Stimulated activated CD4-positive, alpha-beta T cell treated with anti-CD3 and anti-CD28 coated beads, Interleukin-4, amount 100 ng/mL, for 4 hours (primary cell): ENCODE measurements at places on chromosomes 16 and 17.

- no peak for DNase-seq
Observed at GRCh38 chr16:54568906-54569807, 282.6 kb upstream of the IRX3 start.

GRCh38 chr17:51802544-51802943 lies 356.0 kb downstream of the CA10 start:
- DNase-seq: no peak

GRCh38 chr16:77816293-77816692 lies 27.9 kb downstream of the VAT1L start:
- no peak for DNase-seq

GRCh38 chr16:80583466-80583865 lies 42.7 kb downstream of the DYNLRB2 start:
- DNase-seq: no peak

DNA sequence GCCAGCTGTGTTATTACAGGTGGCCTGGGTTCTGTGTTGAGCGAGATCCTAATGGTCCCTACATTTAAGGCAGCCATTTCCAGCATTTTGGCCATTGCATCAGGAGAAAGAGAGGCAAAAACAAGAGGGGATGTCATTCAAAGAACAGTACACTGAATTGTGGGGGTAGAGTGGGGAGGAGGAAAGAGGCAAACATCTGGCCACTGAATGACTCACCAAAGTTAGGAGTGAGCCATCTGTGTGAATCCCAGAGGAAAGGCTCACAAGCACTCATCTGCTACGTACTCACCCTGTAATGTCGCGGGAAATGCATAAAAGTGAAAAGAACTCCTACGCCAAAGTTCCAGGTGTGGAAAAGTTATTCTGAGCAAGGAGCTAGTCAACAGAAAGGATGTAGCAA lies 16.7 kb downstream of the KRABD2 start:
- DNase-seq: no peak

GRCh38 chr16:48885471-48885870 lies 275.5 kb upstream of the N4BP1 start:
- no peak for DNase-seq

DNA sequence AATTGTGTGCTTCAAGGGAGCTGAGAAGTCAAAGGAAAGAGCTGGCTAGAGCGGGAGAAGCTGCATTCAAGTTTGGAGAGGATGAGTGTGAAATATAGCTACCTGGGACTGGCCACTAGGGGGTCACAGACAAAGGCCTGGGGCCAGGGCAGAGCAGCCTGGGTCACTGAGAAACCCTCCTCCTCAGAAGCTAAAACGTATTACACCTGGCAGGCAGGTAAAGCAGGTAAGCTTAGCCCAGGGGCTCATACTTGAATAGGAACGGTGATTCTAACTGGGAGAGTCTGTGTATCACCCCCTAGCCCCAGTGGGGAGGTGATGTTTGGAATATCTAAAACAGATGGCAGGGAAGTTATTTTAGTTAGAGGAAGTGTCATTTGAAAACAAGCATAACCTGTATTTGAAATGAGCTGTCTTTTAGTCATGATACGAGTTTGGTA lies 6.8 kb downstream of the KRT37 start:
- DNase-seq: no peak

- DNase-seq: no peak
Observed at GRCh38 chr17:50649042-50649908, 14.6 kb downstream of the ABCC3 start.

GRCh38 chr16:19709381-19710136 lies 8.5 kb downstream of the KNOP1 start:
- no peak for DNase-seq

DNA sequence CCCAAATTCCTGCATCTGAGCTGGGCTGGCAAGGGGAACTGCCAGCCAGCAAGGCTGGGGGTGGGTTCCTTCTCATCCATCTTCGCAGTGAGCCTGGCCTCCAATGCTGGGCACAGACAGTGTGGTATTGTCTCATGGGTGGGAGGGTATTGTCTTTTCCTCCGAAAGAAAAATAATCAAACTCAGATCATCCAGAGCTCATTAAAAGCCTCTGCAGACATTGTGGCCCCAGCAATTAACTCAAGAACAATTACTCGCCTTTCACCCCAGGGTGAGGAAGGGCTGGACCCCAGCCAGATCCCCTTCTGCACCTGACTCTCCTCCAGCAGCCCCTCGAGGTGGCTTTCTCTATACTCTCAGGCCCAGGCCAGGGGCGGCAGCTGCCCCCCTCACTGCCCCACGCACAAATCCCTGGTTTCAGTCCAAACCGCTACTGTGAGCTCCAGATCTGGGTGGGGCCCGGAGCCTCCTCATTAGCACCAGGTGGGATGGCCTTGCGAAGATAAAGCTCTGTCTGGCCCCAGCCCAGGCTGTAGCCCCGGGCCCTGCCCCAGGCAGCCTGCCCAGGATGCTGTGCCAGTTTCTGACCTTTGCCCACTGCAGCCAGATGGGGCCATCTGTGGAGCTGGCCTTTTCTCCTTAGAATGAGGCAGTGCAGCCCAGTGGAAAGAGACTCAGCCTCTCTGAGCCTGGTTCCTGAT lies 2.3 kb upstream of the KRT15 start:
- no peak for DNase-seq

- DNase-seq: no peak
Observed at GRCh38 chr16:29697391-29697790, 18.4 kb downstream of the QPRT start.

DNA sequence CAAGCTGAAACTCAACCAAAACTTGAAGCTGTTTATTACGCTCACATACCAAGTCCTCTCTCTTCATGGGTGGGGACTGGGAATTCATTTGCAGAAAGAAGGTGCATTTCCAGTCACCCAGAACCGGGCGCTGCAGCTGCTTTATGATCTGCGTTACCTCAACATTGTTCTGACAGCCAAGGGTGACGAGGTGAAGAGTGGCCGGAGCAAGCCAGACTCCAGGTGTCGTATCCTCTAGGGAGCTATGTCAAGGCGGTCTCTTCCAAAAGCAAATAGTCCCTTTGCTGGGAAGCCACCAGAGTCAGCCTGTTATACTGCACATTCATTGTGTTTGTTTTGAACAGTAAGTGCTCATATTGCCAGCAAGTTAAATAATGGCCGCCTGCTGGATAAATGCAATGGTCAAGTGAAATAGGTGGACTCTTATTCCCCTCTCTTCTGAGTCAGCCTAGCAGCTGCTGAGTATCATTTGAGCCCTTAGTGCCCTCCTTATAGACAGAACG lies 12.7 kb downstream of the COG1 start:
- no peak for DNase-seq

- DNase-seq: no peak
Observed at GRCh38 chr16:72654535-72654934, 393.4 kb downstream of the ZFHX3 start.

DNA sequence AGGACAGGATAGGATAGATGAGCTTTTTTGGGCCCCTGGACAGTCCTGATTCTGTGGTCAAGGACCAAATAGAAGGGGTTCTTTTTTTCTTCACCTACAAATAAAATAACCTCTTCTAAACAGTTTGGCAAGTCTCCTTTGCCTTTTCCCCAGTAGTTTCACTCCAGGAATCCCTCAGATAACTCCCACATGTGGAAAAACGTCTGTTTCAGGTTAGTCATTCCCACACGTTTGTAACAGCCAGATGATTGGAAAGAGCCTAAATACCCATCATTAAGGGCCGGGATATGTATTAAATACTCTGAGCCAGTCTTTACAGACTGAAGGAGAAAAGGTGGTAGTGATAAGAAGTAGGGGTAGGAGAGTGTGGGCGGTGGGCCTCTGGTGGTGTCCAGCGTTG lies 58.3 kb downstream of the PLD6 start:
- no peak for DNase-seq

DNA sequence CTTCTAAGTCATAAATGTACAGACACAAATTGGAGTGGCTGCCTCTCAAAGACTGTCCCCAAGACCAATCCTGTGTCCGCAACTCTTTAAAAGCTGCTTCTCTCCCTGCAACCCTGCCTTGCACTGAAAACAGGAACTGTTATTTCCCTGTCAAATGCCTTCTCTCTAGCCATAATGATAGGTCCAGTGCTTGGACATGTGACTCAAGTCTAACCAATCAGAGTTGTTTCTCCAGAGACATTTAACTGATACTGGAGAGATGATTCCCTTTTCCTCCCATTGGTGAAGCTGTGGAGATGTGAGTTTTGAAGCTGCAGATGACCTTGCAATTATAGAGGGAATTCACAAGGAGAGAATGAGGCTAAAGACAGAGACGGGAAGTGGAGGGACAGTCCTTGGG lies 253.3 kb upstream of the CDH5 start:
- DNase-seq: no peak

GRCh38 chr17:79006046-79006445 lies 3.5 kb downstream of the CANT1 start:
- DNase-seq: no peak

- DNase-seq: no peak
Observed at GRCh38 chr17:72554508-72554907, 433.7 kb downstream of the SOX9 start.

DNA sequence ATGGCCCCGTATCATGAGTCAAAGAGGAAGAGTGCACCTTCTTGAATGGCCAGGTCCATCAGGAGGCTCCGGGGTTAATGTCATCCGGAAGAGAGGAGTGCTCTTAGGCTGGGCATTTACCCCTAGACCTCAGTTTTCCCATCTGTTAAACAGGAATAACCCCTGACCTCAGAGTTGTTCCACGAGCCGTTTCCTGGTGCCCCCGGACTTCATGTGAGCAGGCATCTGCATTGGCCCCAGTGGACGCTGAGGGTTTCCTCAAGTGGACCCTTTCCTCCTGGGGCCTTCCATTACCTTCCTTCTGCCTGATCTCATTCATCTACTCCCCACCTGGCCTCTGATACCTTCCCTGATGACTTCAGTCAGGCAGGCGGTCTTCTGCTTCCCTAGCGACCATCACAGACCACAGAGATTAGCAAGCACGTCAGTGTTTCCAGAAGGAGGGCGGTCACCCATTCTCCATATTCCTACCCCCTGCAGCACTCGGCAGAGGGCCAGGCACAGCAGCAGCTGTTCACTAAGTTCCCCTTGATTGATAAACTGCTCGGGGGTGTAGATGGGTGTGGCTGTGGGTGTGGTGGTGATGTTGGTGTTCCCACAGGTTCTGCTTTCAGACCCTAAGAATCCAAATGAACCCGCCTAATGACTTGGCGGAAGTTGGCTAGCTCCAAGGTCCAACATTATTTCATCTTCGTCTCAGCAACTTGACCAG lies 346.6 kb upstream of the TNRC6C start:
- no peak for DNase-seq

GRCh38 chr17:15298176-15298575 lies 33.0 kb upstream of the PMP22 start:
- DNase-seq: no peak

DNA sequence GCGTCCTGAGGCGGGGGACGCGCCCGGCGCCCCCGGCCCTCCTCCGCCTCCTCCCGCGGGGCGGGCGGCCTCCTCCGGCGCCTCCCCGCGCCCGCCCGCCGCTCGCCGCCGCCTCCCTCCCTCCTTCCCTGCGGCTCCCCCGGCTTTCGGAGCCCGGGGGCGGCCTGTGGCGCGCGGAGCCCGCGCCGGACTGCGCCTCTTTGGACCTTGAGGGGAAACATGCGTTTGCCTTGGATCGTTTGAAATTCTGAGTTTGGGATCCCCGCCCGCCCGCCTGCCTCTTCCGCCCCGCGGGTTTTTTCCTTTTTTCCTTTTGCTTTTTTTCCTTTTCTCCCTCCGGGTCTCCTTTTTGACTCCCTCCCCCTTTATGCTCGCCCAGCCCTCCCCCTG lies 390 bp downstream of the ZNRF1 start:
- DNase-seq: peak; percentile 30

DNA sequence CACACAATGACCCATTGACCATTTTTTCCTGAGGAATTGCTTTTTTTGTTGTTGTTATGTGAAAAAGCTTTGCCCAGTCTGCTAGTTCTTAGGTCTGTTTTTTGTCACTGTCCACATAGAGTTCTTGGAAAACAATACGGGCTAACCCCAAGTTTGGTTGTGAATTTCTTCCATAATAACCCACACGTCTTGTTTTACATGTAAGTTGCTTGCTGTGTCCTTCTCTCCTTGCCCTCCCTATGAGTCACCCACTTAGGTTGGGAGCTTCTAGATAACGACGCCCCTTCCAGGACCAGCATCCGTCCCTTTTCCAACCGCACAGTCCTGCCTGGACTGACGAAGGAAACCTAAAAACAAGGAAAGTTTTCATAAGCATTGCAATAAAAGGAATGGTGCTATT lies 175.3 kb upstream of the HS3ST3A1 start:
- DNase-seq: no peak

GRCh38 chr17:1035546-1036170 lies 38.7 kb downstream of the TIMM22 start:
- DNase-seq: no peak

DNA sequence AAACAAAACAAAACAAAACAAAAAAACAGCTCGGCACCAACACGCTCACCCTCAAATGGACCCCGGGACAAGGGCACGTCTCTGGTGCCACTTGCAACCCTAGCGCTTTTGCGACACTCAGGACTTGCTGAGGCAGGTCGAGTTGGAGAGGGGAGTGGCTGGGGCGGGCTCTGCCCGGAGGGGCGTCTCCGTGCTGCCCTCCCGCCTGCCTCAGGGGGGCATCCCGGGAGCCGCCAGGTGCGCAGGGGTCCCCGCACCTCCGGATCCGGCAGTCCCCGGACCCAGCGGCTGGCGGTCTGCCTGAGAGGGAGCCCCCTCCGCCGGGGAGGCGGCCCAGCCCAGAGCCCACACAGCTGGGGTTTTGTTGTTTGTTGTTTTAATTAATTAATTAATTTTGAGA lies at the start of gene SLC52A1:
TSS of gene SLC52A1 (minus strand) at position 112 of the 400 bp plus-strand sequence. CDS start 820 bp downstream, outside the sequence.
- no peak for DNase-seq

DNA sequence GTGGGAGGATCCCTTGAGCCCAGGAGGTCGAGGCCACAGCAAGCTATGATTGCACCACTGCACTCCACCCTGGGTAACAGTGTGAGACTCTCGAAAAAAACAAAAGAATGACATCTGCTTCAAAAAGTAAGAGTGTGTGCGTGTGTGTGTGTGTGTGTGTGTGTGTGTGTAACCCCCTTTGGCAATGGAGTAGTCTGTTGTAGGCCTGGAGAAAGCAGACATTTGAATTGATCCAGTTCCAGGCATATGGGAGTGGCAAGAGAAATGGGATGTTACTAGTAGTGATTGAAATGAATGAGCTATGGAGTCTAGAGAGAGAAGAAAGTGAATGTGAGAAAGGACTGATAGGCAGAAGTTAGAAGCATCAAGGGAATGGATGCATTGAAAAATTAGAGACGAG lies 9.9 kb downstream of the CASC3 start:
- no peak for DNase-seq

GRCh38 chr17:34673995-34674890 lies 94.9 kb downstream of the TMEM132E start:
- no peak for DNase-seq

DNA sequence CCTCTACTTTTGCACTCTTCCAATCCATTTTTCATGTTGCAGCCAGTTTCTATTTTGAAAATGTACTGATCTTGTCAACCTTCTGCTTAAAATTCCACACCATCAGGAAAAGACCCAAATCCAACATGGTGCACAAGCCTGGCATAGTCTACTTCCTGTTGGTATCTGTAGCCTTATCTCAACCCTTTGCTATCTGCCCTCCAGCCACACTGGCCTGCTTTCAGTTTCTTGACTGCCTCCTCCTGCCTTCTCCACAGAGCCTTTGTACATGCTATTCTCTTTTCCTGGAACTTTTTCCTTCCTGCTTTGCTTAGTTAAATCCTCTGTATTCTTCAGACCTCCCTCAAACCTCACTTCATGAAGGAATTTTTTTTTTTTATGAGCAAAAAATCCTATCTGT lies 31.5 kb downstream of the NLRP1 start:
- DNase-seq: no peak

GRCh38 chr17:82808921-82809905 lies 30.6 kb downstream of the ZNF750 start:
- no peak for DNase-seq
